ENCODE measurements at places on chromosomes 1 and 21.

DNA sequence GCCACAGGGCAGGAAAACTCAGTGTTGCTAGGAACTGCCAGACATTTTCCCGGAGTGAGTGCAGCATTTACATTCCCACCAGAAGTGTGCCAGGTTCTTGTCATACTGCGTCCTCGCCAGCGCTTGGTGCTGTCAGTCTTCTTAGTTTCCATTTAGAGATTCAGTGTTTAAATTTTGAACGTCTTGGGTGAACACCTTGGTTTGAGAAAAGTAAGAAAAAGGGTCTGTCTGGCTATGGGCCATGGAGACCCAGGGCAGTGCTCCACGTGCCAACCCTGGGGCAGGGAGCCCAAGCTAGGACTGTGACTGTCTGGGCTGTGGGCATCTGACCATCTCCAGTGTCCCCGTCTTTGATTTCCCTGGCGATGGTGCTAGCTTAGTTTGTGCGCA lies 16.0 kb downstream of the IBA57 start:
- no peak for DNase-seq

- DNase-seq, result peak; percentile 25
Observed at GRCh38 chr1:31701091-31701736, 2.6 kb downstream of the COL16A1 start.

DNA sequence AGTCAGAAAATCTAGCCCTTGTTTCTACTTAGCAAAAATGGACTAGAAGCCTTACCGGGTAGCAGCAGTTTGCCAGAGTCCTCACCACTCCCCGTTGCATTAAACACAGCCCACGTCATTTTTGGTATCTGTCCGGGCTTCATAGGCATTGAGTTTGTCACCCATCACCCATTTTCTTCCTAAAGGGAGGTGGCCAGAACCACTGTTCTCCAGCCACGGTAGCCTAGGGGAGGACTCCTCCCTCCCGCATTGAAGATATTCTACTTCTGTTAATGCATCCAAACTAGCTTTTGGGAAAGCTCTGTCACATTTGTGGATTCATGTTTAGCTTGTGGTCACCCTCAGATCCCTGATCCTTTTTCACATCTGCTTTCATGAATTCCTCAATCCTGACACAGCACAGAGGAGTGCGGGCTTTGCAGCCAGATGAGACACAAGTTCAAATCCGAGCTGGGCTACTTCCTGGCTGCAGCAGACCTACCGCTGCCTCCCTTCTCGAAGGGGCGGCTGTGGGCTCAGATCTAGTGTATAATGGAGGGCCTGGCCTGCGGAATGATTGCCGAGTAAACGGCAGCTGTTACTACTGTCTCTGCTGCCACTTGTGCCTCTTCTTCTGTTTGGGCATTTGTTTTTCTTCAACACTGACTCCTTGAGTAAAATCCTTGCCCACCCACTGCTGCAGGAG lies 63.2 kb upstream of the EFHD2 start:
- no peak for DNase-seq

GRCh38 chr1:41607808-41608207 lies 123.3 kb upstream of the EDN2 start:
- DNase-seq, result no peak

DNA sequence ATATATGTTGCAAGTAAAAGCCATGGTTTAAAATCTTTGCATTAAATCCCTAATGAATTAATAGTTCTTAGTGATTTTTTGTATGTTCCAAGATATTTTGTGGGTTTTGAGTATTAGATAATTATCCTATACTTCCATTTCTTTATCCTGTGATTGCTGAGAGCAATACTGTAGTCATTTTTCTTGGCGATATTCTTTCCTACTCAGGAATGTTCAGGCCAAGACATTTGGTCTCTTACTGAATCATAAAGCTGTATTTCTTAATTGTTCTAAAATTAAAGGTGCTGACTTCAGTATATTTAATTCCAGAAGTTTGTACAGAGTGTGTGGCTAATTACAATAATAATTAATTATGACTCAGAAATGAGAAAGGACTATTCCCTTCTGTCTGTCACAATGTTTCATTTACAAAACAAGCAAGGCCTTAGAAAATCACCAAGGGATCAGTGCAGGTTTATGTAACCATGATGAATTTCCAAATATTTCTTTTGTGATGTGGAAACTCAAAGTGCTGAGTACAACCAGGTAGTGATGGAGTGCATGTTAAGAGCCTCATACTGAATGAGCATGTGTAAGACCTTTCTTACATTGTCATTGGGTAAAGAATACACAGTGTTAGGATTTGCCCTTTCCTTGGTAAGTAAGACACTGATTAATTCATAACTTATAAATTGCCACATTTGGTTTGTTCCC lies 161.2 kb downstream of the HMCN1 start:
- no peak for DNase-seq

DNA sequence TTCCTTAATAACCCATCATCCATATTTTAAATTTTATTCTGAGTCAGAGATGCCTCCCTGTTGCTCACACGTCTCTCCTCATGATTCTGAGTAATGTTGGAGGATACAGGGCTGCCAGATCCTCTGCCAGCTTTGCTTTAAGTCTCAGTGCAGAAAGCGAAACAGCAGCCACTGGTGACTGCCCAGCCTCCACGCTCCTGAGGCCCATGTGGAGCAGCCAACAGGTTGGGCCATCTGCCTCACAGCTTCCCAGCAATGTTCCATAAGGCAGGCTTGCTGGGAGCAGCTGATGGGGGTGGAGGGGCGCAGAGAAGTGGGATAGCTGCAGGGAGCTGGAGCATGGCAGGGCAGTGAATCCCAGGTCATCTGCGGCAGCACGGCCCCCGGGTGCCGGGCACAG lies 104.2 kb downstream of the IGSF21 start:
- no peak for DNase-seq

DNA sequence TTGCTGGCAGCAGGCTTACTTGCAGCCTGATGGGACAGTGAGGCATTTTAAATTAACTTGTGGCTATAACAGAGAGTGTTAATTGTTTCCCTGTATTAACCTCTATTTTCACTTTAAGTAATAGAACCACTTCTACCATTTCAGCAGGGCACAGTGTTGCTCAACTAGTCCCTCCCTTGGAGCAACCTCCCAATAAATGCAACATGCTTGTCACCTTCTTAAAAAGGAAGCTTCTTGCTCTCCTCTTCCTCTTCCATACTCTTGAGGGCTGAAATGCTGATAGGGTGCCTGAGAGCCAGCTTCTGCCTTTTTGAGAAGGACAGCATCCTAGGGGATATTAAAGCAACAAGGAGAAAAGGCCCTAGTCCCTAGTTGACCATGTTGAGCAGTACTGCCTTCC lies 52.1 kb downstream of the C4BPA start:
- no peak for DNase-seq

DNA sequence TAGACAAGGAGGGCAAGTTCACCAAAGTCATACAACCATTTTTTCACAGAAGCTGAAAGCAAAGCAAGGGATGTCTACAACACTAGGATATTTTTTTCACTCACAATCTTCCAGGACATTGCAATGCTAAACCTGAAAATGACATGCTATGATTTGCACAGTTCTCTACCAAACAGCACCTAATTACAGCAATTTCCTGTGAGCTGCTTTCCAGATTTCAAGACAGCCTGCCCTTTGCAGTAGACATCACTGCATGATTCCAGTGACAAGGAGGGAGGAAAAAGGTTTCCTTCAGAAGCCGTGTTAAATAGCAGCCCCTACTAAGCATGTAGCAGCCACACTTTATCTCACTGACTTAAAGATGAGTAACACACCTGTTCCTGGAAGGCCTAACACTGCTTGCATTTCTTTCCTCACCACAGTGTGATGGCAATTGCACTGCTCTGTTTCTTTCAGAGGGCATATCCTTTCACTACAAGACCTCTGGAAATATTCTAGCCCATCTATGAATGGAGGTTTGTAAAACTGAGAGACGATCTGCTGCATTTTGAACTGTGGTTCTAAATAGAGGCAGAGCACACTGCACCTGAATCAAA lies 97.1 kb downstream of the DUSP10 start:
- no peak for DNase-seq

- no peak for DNase-seq
Observed at GRCh38 chr1:29156543-29157268, 25.0 kb downstream of the SRSF4 start.

DNA sequence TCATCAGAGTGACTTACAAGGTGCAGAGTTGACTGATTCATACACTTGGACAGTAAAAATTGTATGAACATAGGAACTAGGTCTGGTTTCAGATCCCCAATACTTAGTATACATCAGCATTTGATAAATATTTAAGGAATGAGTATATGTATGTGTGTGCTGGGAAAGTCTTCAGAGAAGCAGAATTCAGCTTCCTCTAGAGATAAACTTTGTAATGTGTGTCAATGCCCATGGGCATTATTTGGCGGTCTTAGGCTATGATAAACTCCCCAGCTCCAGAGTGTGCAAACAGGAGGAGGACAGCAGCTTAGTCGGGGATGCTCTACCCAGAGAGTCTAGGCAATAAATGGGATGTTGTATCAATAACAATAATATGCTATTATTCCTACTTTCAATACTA lies 2.9 kb upstream of the CAMK1G start:
- DNase-seq, result no peak

DNA sequence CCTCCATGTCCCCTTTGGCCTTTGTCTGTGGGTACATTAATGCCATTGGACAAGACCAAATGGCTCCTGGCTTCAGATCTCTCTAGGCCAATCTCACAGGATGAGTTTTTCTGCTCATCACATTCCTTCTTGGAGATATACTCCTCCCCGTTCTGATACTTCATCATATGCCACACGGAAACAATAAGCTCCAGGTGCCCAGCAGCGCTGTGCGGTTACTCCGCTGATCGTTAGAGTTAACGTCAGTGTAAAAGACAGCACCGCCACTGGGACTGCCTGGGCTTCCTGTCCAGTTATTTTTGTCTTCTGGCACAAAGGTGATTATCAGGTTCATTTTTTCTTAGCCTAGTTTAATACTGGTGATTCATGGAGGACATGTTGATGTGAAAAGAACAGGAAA lies 22.5 kb downstream of the CACHD1 start:
- no peak for DNase-seq

- DNase-seq, result no peak
Observed at GRCh38 chr1:224906340-224906739, 23.1 kb upstream of the DNAH14 start.
